ENCODE measurements at places on chromosomes 3 and 15.

DNA sequence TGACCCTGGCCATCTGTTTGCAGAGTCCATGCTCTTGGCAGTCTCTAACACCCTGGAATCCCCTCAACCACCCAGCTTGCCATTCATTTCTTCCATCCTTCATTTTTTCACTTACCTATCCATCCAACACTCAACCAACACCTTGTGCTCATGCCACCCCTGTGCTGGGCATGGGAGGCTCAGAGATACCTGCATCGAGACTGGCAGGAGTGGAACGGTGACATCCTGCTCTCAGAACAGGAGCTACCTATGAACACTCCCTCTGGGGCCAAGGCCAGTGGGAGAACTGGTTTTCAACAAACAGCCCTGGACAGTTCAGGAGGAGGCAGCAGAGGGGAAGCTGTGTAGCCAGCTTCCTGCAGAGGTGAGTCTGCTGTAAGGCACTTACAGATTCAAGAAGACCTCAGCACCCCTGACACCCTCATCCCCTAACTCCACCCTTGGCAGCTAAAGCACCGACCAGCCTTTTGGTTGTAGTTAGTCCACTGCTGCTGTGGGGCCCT is 19.5 kb upstream of the ATP2B2 start:
- no peak for DNase-seq

DNA sequence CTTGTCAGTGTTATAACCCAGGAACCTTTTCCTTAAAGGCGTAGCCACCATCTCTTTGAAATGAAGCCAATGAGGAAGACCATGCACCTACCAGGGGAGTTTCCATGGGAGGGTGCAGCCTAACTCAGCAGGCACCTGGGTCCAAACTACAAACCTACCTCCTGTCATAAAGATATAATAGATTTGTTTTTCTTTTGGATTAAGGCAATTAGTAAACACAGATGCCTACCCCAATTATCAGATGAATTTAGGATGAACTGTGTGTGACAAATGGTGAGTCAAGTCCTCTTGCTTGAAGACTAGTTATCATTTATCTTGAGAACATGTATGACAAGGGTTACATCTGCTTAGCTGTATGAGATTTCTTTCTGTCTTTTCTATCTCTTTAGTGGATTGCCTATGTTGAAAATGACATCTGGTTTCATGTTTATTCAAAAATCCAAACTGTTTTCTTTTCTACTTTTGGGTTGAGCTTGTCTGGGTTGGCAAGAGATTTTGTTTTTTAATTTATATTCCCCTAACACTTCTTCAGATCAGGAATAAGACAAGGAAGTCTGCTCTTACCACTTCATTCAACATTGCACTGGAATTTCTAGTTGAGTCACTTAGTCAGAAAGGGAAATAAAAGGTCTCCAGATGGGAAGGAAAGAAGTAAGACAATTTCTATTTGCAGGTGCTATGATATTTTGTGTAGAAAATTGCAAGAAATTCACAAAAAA is 149.9 kb downstream of the NEK10 start:
- DNase-seq = no peak

GRCh38 chr3:111473550-111473949 is 68.4 kb upstream of the CD96 start:
- no peak for DNase-seq

DNA sequence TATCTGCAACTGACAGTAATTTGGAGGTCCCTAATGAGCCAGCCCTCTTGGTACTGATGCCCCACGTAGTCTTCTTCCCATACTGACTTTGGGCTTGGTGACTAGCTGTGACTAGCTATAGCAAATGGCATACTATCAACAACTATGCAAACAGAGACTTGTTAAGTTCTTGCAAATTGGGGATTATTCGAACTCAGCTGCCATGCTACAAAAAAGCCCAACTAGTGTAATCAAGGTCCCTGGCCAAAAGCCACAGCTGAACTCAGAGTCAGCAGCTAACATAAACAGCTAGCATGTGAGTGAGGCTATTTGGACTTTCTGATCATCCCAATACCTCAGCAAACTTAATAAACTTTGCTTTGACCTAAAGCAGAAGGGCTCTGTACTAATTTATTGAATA is 121.2 kb upstream of the PLXND1 start:
- DNase-seq = no peak

DNA sequence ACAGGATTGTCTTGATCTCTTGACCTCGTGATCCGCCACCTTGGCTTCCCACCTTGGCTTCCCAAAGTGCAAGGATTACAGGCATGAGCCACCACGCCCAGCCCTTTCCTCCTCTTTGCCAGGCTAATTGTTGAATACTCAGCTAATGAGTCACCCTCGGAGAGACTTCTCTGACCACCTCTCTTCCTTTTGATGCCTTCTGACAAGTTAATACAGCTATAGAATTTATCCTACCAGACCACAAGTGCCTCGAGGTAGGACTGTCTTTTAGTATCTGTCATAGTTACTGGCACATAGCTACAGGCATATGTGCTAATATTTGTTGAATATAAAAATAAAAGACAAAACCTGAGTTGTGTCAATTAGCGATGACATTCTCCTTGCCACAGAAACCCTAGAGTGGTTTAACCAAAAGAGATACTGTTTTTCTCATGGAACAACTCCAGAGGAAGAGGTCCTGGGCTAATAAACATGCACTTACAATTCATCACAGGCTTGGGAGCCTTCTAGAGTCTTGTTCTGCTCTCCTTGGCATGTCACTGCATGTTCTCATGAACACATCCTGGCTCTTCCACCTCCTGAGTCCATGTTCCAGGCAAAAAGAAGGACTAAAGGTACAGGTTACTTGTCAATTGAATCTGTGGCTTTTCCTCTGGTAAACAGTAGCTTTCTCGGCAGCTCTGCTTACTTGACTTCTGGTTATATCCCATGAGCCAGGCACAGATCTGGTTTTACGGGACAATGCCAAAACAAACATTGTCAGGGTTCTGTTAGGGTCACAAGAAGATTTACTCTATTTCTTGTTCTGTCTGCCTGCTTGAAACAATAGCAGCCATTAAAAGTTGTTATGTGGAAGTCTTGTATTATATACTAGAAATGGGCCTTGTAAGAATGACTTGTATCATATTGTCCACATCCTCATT is 332.3 kb downstream of the THSD4 start:
- DNase-seq = no peak

Measured in substantia nigra (tissue), 51 donors.